NCI-H2029 (cell line): ENCODE measurements at places on chromosomes 11 and 22.

DNA sequence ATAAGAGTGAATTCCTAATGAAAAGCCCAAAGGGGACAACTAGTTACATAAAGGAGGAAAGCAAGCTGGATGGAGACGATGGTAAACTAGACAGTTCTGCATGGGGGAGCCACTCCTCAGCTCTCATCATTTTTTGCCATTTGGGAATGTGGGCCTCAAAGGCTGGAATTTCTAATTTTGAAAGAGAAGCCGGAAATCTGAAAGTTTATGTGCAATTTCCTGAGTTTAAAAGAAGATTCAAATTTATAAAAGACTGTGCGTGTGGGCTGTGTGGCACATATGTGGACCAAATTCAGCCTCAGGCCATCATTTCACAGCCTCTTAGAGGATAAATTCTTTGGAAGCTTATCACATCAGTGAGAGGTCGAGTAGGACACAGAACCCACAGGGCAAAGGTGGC is 18.3 kb upstream of the CRY2 start:
- DNase-seq = no peak

DNA sequence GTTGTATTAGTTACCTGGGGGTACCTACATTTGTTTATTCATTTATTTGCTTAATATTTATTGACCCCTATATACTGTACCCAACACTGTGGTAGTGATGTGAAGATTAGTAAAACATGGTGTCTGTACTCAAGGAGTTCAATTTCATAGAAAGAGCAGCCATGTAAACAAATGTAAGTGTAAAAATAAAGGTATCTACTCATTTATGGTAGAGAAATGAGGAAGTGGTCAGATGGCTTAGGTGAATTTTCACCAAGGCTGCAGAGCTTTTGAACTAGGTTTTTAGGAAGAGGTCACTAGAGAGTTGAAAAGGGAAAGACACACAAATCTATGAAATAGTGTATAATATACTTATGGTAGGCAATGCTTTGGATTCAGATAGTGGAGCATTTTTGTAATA is 11.1 kb downstream of the CTR9 start:
- no peak for DNase-seq

GRCh38 chr11:60263402-60263801 is 17.1 kb upstream of the MS4A4A start:
- no peak for DNase-seq

DNA sequence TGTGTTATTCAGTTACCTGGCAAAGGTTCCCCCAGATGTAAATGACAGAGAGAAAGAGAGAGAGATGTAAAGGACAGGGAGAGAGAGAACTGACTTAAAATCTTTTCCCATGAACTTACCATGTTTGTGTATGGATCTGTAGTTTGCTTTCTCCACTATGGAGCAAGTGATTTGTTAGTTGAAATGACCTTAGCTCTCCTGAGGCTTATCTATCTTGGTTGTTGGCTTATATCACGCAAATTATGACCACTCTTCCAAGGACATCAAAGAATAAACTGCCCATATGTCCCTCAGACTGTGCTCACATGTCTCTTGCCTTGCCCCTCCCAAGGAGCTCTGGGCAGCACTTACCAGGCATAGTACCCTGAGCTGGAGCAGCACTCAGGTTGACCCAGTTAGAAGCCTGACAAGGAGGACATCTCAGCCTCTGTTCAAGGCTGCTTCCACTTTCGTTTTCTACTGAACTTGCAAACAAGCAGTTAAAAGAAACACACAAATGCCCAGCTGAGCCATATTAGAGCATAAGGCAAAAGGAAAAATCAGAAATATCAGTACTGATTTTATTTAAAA is 95.3 kb upstream of the RCN1 start:
- DNase-seq = no peak

DNA sequence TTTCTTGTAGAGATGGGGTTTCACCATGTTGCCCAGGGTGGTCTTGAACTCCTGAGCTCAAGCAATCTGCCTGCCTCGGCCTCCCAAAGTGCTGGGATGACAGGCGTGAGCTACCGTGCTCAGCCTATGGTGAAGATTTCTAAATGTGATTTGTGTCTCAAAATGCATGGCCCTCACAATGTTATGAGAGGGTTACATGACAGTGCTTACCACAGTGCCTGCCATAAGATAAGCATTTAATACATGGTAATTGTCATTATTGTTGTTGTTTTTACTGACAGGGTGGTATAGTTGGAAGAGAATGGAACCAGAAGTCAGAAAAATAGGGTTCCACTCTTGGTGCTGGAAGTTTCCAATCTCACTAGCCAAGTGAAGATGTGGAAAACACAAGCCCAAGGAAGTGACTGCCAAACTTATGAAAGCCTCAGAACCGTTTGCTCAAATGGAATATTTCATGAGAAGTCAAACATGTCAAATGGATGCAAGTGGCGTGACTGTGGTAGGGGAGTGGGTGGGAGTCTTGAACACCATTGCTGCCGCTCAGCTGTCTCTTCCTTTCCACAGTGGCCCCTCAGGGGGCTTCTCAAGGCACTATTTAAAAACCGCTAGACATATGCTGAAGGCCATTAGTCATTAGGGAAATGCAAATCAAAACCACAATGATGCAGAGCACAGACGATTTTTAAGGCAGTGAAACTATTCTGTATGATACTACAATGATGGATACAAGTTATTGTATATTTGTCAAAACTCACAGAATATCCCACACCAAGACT is 29.1 kb upstream of the LMO2 start:
- DNase-seq = no peak

- DNase-seq = no peak
These were observed 2.4 kb downstream of the PACS1 start for GRCh38 chr11:66072518-66072917.

DNA sequence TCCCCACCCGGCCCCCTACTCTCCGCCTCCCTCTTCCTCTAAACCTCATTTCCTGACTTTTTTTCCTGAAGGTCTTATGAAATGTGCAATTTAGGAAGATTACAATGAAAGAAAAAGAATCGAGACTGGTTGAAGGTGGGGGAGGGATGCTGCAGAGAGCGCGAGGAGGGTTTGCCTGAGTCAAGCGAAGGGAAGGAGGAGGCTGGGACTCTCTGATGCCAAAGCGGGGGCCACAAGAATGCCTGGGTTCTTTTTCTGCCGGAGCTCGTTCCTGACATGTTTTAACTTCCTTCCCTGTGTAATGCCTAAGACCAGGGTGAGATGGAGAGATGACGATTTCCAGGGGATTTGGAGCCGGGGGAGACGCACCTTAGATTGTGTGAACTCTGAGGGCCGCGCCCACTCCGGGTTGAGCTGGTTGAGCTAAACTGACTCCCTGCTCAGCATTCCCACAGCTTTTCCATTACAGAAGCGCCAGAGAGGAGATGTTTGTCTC is 270.5 kb upstream of the SORL1-AS1 start:
- no peak for DNase-seq

GRCh38 chr11:3183523-3183922 is 18.4 kb upstream of the OSBPL5 start:
- no peak for DNase-seq

GRCh38 chr11:849104-849824 is 6.6 kb downstream of the TSPAN4 start:
- no peak for DNase-seq

DNA sequence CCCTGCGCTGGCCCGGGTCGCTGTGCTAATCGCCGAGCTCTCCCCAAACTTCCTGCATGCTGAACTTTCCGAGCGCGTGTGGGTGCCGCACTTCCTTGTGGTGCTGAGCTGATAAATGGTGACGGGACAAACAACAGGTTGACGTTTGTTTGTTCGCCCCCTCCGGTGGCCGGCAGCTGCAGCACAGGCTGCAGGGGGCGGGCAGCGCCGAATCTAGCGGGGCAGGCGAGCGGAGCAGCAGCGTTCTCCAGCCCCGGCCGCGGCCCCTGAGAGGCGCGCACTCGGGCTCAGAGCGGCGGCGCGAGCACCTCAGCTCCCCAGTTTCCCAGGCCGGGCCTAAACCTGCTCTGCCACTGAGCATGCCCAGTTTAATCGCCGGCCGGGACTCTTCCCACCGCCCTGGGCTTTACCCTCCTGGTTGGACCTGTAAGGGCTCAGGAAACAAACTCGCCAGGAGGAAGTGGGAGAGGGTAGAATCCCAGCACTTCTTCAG is at the start of gene PDGFD:
PDGFD (minus strand) TSS at position 120 of the 493 bp plus-strand sequence.
- no peak for DNase-seq

- peak; percentile 15 for DNase-seq
These were observed 102.1 kb upstream of the FAT3 start for GRCh38 chr11:92122561-92122960.

- DNase-seq = peak; percentile 42
These were observed 3.8 kb upstream of the OR5A2 start for GRCh38 chr11:59429924-59430516.
